ENCODE measurements at places on chromosomes 5 and 9.

DNA sequence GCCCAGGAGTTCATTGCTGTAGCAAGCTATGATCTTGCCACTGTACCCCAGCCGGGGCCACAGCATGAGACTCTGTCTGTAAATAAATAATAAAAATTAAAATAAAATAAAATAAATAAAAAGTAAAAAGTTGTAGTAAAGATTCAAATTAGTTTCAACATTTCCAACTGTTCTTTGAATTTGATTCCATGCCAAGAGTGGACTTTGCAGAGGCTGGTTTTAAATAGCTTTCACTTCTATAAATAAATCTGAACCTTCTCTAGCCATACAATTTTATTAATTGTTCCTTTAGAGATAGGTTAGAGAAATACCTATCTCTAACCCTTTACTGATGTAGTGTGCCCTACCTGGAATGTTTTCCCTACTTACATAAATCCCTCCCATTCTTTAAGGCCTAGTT, 129.7 kb upstream of the SLIT3 start:
- no peak for DNase-seq

GRCh38 chr5:54545796-54546195, 28.2 kb downstream of the SNX18 start:
- DNase-seq: no peak

GRCh38 chr5:56415356-56415765, 182.2 kb upstream of the ANKRD55 start:
- DNase-seq: no peak

DNA sequence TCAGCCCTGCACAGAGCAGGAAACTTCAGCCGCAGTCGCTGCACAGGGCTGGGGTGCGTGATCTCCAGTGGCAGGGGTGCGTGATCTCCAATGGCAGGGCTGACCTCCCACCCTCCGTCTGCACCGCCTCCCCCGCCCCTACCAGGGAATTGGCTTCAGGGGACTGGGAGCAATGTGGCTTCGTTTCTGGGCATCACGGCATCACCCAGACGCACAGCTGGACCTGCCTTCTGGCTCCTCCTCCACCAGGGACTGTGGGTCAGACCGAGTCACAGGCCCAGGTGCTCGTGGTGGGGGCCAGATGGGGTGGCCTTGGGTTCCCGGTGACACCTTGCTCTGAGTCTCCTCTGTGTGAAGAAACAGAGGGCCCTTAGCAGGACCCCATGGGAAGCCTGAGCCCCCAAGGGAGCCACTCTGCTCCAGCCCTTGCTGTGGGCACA, 51.1 kb downstream of the AHRR start:
- no peak for DNase-seq

DNA sequence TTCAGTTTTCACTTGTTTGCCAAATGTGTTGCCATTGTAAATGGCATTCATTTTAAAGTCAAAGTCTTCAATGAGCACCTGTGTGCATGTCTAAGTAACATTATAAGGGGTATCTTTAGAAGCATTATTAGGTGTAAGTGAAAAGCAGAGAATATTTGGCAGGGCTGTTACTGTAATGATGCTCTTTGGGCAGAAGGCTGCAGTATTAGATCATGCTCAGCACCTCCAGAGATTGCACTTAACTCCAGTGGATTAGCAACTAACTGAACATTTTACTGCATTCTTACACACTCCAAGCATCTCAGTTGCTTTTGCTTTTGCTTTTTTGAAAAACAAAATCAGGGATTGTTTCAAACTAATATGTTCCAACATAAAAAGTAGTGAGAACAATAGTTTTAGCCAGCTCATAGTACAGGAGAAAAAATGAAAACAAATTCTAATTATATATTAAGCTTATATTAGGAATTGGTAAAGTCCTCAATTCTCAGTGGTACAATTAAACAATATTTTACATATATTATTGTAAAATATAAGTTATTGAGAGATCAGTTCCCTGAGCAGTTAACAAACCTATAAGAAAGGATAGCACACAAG, 1740.9 kb upstream of the CDH9 start:
- DNase-seq: no peak

- DNase-seq: no peak
These were observed 38.9 kb downstream of the SLC9A3 start for GRCh38 chr5:485113-485945.

DNA sequence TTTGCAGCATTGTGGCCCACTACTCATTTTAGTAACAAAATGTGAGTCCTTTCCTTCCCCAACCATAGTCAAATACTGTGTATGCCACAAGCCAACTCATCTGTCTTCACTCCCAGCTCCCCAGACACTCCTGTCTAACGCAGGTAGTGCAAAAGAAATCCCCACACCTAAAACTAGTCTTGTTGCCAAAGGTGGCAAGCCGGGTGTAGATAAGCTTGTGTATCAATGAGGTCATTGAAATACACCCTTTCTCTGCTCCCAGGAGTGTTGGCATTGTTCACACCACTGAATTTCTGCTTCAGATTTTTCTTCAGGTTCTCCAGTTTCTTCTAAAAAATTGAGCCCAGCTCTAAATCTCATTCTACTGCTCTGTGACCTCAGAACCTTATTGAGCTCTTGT, 19.7 kb upstream of the RGS7BP start:
- DNase-seq: no peak

- no peak for DNase-seq
These were observed 136.3 kb upstream of the RASEF start for GRCh38 chr9:83199240-83199639.

Measured in substantia nigra (tissue), 51 donors.